ENCODE measurements at places on chromosomes 16 and 17.

- DNase-seq = peak; percentile 12
These were observed 9.4 kb upstream of the TOM1L1 start for GRCh38 chr17:54891176-54891821.

- no peak for DNase-seq
These were observed 7.3 kb downstream of the ZZEF1 start for GRCh38 chr17:4135489-4135888.

DNA sequence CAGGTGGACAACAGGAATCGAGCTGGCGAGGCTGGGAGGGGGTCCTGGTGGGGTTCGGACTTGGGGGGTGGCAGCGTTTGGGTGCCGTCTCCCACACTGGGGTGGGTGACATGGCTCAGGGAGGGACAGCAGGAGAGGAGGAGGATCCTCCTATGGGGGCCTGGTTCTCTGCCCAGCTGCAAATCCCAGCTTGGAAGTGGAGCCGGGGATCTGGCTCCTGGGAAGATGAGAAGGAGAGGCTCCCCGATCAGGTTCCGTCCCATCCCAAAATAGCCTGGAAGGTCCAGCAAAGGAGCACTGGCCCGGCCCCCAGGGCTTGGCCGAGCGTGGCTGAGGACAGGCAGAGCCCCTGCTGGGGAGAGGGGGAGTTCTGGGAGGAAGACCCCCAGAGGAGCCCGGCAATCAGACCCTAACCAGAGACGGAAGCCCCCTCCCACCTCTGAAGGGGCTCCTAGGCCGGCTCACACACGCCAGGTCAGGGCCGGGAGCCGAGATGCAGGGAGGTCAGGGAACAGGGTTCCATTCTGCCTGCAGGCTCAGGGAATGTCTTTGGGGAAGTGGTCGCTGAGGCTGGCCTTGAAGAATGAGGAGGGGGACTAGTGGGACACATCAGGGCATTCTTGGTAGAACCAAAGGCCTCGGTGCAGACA, 143.7 kb downstream of the ENGASE start:
- DNase-seq = no peak

DNA sequence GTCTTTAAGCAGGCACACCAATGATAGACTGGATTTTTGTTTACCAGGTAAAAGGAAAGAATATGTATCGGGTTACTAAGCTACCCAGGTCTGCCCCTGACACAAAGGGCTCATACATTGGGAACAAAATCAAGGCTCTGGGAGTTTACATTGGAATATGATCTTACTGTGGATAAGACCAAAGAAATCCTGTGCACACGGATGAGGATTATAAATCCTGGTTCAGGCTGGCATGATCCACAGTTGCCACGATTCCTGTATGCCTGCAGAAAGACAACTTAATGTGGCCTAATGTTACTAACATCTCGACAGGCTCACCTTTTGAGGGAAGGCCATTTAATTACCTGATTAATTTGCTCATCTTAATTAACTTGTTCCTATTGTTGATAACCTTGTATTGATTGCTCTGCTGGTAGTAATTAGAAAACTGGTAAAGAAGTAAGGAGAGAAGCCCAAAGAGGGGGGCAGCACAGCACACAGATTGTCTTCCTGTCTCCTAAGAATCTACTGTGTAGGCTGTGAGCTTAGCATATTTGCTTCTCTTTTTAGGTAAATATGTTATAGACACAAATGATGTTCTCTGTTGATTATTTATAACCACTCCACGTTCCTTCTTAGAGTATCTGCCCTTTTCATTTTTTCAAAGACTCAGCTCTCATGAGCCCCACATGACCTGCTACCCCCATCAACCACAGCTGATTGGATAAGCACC, 51.0 kb upstream of the TOX3 start:
- DNase-seq = no peak

DNA sequence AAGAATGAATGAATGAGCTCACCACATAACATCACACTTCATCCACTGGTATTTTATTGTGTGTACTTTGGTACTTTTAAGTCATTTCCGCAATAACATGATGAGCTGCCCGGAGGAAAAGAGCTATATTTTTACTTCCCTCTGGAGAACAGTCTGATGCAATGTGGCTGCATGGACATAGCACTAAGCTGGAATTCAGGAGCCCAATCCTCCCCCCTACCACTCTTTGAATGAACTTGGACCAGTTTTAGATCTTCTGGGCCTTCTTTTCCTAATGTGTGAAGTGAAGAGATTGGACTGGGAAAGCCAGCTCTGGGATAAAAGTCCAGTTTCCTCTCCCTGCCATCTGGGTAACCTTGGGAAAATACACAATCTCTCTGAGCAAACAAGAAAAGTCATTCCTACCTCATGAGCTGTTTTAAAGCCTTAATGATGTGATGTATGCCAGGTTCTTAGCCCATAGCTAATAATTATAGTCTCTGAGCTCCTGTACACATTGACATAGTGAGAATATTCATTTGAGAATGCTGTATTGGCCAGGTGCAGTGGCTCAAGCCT, 79.3 kb downstream of the ABCC12 start:
- no peak for DNase-seq

DNA sequence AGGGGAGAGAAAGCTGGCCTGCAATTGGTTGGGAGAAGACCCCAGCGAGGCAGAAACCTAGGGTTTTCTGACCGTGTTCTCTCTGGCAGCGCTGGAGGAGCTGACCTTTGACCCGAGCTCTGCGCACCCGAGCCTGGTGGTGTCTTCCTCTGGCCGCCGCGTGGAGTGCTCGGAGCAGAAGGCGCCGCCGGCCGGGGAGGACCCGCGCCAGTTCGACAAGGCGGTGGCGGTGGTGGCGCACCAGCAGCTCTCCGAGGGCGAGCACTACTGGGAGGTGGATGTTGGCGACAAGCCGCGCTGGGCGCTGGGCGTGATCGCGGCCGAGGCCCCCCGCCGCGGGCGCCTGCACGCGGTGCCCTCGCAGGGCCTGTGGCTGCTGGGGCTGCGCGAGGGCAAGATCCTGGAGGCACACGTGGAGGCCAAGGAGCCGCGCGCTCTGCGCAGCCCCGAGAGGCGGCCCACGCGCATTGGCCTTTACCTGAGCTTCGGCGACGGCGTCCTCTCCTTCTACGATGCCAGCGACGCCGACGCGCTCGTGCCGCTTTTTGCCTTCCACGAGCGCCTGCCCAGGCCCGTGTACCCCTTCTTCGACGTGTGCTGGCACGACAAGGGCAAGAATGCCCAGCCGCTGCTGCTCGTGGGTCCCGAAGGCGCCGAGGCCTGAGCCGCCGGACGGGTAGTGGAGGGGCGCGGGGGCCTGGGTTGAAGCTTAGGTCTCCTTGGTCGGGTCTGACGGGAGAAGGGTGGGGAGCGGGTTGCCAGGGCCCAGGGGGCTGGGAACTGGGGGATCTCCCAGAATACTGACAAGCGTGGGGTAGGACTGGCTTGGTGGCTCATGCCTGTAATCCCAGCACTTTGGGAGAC, 7.4 kb upstream of the PYDC1 start:
- no peak for DNase-seq

DNA sequence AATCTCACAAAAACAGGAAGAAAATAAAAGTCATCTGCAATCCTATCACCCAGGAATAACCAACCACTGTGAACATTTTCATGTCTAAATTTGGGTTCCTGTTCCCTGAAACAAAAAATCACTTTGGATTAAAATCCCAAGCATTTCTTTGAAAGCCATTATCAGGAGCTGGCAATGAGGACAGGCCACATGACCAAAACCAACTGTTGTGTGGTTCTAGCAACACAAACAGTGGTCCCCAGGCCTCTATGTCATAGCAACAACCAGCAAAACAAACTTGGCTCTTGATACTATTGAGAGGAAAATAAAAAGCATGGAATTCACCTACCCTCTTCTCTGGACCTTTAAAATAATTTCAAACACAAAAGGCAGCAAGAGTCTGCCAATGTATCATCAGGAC, 252.5 kb downstream of the SLC39A11 start:
- no peak for DNase-seq

DNA sequence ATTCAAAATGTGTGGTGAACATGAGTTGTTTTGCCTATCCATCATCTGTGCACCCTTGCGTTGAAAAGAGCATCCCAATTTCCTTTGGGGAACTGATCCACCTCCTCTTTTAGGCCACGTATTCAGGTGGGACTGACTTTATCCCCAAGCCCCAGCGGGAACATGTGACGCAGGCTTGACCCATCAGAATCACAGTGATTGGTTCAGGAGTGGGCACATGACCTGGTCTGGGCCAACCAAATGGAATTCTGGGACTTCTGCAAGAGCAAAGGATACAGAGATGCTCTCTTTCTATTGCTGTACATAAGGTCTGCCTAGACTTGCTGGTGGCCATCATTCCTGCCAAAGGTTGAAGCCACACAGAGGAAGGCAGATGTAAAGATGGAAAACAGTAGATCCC, 158.9 kb downstream of the IRX5 start:
- no peak for DNase-seq

- DNase-seq = no peak
These were observed 105.3 kb downstream of the AMFR start for GRCh38 chr16:56320056-56320455.

GRCh38 chr17:56203430-56203829, 50.2 kb downstream of the ANKFN1 start:
- DNase-seq = no peak

All from glomerular endothelial cell (primary cell).